Activated T-cell treated with anti-CD3 and anti-CD28 coated beads for 1 hour (primary cell): ENCODE measurements at places on chromosomes 6 and 20.

GRCh38 chr20:35302421-35303335 lies 10.5 kb upstream of the FAM83C start:
- no peak for DNase-seq

GRCh38 chr20:24984961-24985640 lies 7.5 kb downstream of the APMAP start:
- no peak for DNase-seq

- DNase-seq = no peak
Observed at GRCh38 chr6:26570027-26570809, 26.5 kb upstream of the ABT1 start.

- DNase-seq = no peak
Observed at GRCh38 chr20:20665606-20666332, 46.7 kb downstream of the RALGAPA2 start.

DNA sequence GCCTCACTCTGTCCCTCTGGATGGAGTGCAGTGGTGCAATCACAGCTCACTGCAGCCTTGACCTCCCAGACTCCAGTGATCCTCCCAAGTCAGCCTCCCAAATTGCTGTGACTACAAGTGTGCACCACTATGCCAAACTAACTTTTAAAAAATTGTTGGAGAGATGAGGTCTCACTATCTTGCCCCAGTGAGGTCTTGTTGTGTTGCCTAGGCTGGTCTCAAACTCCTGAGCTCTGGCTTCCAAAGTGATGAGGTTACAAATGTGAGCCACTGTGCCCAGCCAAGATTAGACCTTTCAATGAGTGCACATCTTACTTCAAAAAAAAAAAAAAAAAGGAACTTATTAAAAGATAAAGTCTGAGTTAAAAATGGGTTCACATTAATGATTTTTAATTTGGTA lies 1838.1 kb upstream of the DEFB115 start:
- no peak for DNase-seq

DNA sequence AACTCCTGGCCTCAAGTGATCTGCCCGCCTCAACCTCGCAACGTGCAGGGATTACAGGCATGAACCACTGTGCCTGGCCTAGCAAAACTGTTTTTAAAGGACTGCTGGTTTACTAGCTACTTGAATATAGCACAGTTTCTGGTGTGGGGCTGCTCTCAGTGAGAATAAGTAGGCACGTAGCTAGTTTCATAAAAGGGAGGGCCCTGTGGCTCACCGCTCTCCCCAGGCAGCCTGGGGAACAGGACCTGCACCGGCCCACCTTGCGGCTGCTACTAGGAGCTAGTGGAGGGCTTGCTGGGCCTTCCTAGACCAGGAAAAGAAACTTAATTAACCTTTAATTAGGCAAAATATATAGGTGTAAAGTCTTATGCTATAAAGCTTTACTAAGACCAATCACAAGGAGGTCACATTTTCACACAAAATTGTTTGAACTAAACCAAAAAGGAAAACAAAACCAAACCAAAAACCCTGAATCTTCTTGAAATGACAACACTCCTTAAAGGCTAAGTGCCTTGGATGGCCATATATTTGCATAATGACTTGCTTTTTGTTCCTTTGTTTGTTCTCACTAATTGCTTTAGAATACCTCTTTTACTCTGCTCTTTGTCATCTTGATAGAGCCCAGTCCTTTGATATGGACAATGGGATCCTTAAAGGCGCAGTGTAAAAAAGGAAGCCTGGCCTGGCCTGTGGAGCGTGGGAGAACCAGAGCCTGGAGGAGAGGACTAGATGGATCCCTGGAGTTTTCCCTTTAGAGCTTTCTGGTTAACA lies 69.5 kb upstream of the SAMD5 start:
- no peak for DNase-seq

DNA sequence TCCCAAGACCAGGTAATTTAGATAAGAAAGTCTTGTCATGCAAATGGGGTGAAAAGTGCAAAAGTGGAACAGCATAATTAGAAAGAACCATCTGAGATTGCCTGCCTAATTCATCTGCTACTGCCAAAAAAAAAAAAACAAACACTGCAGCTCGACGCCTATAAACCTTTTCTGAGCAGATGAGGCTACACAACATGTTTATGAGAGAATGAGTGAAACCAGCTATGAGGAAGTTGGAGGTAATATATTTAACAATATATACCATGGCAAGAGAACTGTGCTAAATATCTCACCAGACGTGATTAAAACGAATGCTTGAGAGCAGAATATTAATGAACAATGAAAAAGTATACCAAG lies 50.0 kb downstream of the LAMA4 start:
- DNase-seq = no peak

GRCh38 chr6:131807644-131808459 lies at the start of gene ENPP1:
TSS of gene ENPP1 (plus strand) at chr6:131808020. CDS start at chr6:131808036, 16 bp downstream.
- DNase-seq = peak; percentile 23

DNA sequence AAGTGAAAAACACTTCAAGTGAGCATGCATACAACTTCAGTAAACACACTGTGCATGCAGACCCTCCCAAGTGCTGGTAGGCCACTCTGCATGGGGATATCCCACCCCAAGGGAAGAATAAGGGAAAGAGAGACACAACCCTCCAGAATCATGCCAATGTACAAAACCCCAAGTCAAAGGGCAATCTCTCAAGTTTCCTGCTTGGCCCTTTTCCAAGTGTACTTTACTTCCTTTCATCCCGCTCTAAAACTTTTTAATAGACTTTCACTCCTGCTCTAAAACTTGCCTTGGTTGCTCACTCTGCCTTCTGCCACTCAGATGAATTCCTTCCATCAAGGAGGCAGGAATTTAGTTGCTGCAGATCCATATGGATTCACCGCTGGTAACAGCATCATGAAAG lies 205.7 kb upstream of the PROKR2 start:
- no peak for DNase-seq

DNA sequence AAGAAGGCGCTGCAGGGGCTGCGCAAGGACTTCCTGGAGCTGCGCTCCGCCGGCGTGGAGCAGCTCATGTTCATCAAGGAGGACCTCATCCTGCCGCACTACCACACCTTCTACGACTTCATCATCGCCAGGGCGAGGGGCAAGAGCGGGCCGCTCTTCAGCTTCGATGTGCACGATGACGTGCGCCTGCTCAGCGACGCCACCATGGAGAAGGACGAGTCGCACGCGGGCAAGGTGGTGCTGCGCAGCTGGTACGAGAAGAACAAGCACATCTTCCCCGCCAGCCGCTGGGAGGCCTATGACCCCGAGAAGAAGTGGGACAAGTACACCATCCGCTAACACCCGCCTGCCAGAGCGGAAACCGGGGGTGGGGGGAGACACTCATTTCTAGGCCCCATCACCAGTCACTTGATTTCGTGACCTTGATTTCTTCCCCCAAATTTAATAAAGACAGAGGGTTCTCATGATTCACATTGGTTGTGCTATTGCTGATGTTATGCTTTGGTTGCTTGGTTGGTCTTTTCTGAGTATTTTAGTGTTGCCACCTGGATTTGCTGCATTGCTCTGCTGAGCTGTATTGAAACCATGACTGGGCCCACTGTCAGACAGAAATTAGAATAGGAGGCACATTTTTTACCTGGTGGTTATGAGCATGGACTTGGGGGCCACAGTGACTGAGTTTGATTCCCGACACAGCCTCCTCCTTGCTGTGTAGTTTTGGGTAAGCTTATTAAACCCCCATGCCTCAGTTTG lies 1.5 kb downstream of the FAM50B start:
- DNase-seq = no peak

DNA sequence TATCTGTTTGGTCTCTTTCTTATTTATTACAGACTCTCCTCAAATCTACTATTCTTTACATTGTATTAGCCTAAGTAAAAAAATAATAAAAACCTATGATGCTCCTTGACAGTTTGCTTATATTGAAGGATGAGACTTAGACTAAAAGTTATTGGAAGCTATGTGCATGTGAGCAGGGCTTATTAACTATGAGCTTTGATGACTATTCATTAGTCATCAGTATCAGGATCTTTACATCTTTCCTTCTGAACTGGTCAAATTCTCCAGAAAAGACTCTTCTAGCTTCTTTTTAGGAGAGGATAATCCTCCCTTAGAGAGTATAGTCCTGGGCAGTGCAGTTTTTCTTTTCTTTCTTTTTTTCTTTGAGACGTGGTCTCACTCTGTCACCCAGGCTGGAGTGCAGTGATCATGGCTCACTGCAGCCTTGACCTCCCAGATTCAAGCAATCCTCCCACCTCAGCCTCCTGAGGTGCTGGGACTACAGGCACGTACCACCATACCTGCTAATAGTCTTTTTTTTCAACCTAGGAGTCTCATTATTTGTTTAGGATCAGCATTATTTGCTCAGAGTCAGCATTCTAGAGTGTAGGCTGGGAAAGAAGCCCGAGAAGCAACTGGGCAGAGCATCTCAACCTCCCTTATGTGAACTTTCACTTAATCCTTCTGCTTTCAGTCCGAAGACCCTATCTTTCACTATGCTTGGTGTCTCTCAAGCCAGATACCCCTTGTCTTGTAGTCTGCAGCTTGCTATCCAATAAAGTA lies 37.1 kb upstream of the YWHAB start:
- DNase-seq = no peak

GRCh38 chr6:1596088-1596852 lies 13.4 kb upstream of the FOXC1 start:
- DNase-seq = peak; percentile 59

GRCh38 chr6:136085370-136086115 lies 164.6 kb downstream of the MTFR2 start:
- no peak for DNase-seq
